ENCODE measurements at places on chromosomes 2 and 18.

- no peak for DNase-seq
These were observed 14.4 kb downstream of the FBLN7 start for GRCh38 chr2:112152476-112153178.

DNA sequence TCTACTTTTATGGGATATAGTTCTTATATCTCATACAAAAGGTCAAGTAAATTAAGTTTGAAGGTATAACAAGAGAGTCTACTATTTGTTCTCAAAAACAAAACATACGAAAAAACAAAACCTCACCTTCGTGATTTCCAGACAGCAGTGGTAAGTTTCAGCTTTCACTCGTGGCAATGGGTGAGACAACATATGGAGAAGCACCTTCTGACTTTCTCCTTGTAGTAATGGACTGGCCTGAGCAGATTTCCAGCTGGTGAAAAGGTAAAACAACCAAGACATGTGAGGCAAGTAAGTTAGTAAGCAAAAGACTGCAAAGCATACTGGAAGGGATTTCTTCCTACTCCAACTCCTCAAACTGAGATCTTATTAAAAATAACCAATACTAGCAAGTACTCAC, 39.6 kb downstream of the RTTN start:
- no peak for DNase-seq

- no peak for DNase-seq
These were observed 44.4 kb upstream of the TMEM182 start for GRCh38 chr2:102717308-102718018.

DNA sequence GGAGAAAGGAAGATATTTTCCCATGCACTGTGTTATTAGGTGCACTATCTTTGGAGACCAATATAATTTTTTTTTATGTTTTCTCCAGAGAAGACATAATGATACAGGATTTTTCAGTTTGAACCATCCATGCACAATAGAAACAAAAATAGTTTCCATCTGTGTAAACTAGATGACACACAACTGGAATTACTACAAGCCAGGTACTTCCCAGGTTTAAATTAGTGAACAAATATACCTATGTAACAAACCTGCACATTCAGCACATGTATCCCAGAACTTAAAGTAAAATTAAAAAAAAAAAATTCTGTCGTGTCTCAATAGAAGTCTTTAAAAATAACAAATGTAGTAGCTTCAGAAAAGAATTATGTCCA, 1616.8 kb upstream of the ACVR2A start:
- no peak for DNase-seq

DNA sequence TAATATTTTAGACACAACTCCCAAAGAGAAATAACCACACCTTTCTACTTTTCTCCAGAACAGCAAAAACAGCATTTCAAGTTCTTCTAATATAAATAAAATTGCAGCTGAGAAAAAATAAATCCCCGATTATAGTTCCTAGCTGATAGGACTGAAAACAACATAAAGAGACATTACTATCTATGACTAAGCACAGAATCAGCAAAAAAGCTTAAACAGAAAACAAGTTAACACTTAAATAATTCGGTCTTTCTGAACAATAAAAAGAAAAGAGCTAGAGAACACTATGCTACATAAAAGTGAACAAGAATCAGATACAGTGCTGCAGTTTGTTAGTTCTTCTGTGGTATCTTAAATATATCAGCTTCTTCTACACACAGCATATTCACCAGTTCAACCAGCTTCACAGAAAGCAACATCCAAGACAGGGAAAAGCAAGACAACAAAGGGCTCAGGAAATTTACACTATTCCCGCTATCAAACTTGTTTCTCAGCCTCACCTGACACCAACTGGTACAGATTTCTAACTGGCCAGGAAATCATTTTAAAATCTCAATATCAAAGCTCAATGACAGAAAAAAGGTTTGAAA, 28.6 kb downstream of the FEZ2 start:
- DNase-seq = no peak

DNA sequence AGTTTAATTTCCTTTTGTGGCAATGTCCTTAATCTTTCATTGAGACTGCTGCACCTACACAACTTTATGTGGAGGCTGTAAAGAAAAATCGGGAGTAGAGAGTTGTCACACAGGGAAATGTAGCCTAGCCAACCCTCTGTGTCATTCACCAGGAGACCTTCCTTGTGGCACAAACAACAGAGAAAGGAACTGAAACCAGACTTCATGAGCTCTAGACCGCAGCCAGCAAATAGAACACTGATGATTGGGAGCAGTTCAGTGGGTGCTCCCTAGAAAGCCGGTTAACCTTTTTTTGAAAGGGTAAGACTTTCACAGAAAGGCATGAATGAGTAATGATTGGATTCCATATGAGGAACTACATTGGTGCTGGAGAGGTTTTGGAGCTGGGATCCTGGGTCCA, 1752.4 kb upstream of the CELF4 start:
- DNase-seq = no peak

GRCh38 chr2:10278029-10278762, 24.5 kb upstream of the HPCAL1 start:
- DNase-seq = no peak
